HS-5 (cell line): ENCODE measurements at places on chromosomes 2 and 18.

DNA sequence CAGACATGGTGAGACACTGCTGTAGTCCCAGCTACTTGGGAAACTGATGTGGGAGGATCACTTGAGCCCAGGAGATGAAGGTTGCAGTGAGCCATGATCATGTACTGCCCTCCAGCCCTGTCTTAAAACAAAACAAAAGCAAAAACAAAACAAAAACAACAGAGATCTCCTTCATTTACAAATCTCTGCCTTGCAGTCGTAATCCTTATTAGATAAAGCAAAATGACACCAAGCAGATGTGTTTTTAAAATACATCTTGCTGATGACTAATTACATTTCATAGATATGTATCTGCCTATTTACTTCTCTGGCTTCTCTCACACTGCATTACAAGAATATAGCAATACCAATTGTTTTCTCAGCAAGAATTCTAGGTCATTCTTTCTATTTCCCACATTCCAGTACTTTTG is 22.8 kb downstream of the NFE2L2 start:
- no peak for DNase-seq

- peak; percentile 28 for DNase-seq
Measured at GRCh38 chr18:55753643-55754263, 165.8 kb upstream of the TCF4 start.

DNA sequence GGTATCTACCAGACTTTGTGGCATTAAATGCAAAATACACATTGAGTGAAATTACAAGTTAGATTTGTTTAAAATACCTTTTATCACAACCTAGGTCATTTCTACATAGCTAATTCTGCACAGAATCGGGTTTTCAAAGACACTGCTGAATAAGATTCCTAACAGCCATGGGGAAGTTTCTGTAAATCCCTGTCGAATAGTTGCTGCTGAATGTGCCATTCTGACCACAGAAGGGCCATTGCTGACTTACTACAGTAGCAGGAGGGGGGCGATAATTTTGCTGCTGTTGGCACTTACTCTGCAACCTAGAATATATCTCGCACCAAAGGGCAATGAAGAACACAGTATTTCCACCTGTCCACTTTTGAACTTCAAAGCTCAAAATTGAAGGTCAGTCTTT is 232.8 kb downstream of the TCF4 start:
- DNase-seq, result no peak

DNA sequence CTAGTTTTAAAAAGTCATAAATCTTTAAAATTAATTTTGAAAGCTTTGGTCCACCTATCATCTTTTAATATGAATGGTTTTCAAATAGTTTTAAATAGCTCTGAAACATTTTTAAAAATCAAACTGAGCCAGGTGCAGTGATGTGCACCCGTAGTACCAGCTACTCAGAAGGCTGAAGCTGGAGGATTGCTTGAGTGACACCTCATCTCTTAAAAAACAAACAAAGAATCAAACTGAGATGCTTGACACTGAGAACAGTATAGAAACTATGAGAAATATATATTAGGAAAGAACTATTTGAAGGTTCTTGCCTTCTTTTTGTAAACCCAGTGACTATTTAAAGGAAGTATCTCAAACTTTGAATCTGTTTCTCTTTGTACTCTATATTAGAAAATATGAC is 67.4 kb downstream of the BARD1 start:
- DNase-seq, result no peak

DNA sequence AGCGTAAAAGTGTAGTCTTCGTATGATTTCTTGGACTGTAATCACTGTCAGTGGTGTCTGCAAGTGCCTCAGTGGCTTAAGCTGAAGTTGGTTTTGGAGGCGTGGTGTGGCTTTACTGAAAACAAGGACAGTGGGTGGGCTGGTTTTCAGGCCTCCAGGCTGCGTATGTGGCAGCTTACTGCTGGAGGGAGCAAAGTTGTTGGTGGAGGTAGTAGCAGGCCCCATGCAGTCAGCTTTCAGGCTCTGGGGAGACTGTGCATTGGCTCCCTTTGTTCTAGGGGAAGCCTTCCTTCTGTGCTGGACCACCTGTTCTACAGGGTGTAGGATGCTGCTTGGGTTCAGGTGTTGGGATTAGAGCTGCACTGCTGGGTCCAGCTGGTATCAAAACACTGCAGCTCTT is 91.6 kb downstream of the NCK2 start:
- no peak for DNase-seq

DNA sequence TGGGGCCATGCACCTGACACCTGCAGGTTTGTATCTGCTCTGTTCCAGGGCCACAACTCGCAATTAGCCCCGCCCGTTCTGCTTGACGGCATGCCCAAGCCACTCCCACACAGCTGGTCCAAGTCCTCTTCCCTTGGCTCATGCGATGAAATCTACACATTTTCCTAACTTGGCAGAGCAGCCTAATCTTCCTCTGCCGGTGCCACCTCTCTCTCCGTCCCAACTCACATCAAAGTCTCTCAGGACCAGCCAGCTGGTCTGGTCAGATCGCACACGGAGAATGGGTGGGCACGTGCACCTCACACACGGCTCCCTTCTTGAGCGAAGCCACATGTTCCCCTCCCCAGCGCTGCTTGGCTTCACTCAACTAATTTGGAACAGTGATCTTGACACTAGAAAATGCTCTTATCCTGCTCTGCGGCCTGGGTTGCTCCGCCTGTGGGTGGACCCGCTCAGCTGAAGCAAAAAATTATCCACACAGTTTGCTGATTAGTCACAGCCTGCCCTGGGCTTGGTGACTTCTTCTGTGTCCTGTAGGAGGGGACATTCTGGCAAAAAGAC is 176.7 kb downstream of the NRP2 start:
- no peak for DNase-seq

DNA sequence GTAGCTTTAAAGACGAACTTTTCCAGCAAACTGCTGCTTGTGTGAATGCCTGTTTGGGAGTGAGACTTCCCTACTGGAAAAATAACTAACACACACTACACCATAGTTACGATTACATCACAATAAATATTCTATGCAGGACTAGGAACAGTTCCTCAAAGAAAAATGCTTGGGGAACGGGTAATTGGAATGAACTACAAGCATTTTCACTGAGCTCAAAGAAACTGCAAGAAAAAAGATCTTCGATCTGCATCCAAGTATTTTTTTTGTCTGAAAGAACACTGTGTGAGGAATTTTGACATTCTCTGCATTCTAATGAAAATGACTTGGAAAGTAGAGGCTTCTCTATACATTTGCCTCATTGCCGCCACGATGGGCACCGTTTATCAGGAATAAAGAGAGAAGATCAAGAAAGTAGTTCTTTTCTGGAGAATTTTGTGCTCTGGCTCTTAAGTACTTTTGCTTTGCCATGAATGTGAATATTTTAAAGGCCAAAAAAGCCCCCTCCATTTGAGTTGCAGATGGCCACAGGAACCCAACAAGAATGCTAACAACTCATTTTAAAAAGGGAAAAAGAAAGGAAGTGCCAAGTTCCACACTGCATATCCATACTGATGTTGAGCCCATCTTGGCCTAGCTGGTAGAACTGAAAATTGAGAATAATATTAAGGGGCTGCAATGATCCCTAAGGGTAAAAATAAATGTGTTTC is 13.6 kb downstream of the LYPD1 start:
- no peak for DNase-seq
